ENCODE measurements at places on chromosomes 16 and 17.

DNA sequence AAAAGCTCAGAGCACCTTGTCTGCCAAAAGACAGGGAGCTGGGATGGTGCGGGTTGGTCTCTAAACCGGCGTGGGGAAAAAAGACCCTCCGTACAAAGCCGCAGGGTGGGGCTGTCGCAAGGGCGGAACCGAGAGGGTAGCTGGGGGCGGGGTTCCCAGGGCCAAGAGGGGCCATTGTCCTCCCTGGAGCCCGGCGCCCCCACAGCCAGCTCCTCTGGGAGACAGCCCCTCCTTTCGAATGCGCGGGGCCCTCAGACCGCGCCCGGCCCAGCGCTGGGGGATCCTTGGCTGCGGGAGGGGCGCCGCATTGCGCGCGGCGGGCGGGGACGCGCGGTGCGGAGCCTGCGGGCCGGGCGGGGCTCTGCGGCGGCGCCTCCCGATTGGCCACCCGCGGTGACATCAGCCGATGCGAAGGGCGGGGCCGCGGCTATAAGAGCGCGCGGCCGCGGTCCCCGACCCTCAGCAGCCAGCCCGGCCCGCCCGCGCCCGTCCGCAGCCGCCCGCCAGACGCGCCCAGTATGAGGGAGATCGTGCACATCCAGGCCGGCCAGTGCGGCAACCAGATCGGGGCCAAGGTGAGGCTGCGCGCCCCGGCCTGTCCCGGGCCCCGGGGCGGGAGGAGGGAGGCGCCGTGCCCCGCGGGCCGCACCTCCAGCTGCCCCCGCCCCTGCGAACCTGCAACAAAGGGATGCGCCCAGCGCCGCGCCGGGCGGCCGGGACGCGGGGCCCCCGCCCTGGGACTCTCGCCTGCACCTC is at the start of gene TUBB3:
TSS of gene TUBB3 (plus strand) at position 459 of the 756 bp plus-strand sequence. CDS start at position 519, 60 bp downstream.
- peak; percentile 63 for DNase-seq

GRCh38 chr17:49952912-49953497 is 16.0 kb upstream of the DLX4 start:
- DNase-seq = no peak

DNA sequence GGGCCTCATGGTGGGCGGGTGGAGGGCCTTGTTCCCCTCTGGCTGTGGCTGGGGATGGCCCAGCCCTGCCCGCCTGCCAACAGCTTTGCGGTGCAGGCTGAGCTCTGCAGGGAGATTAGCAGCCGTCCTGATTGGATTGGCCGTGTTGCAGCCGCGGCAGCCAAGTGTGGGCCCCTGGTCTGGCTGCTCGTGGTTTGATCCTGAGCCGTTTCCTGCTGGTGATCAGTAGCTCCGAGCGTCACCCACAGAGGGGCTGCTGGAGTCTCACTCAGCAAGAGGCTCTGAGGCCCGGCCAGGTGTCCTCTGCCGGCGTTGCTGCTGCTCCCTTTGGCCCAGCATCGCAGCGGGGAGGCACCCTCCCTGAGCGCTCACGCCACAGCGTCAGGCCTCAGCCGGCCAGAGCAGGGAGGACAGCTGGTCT is 32.5 kb downstream of the BAIAP2 start:
- no peak for DNase-seq

DNA sequence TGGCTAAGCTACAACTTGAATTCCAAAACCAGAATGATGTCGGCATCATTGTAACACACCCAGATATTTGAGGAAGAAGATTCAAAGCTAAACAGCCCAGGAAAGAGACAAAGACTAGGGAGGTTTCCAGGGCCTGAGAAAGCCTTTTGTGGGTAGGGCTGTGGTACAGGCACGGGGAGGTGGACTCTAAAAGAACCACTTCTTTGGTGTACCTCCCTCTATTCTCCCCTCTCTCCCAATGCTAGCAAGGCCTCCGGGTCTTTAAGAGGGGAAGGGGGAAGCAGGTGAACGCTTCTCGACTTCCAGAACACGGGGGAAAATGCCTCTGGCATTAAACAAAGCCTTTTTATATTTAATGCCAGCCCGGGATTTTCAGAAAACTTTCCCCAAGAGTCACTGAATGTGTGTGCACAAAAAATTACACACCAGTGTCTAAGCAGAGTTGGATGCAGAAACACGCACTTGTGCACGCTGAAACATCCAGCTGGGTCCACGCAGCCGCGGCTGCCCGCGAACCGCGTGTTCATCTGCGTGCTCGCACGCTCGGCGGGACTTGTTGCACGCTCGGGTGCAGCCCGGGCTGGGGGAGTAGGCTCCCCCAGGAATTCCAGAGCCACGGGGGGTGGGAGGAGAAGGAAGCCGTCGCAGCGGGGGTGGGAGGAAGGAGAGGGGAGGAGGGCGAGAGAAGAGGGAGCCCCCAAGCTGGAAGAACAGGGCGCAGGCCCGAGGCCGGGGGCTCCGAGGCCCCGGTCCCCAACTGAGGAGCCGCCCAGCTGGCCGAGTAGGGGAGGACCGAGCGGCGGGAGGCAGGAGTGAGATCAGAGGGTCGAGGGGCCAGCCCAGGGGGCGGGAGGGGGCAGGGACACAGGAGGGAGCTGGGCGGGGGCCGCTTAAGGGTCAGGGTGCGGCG is 20.1 kb upstream of the ZNF423 start:
- DNase-seq = no peak

- DNase-seq = no peak
These were observed 60.7 kb downstream of the PCTP start for GRCh38 chr17:55811536-55811935.

GRCh38 chr17:79007504-79008381 is 1.8 kb downstream of the CANT1 start:
- no peak for DNase-seq

DNA sequence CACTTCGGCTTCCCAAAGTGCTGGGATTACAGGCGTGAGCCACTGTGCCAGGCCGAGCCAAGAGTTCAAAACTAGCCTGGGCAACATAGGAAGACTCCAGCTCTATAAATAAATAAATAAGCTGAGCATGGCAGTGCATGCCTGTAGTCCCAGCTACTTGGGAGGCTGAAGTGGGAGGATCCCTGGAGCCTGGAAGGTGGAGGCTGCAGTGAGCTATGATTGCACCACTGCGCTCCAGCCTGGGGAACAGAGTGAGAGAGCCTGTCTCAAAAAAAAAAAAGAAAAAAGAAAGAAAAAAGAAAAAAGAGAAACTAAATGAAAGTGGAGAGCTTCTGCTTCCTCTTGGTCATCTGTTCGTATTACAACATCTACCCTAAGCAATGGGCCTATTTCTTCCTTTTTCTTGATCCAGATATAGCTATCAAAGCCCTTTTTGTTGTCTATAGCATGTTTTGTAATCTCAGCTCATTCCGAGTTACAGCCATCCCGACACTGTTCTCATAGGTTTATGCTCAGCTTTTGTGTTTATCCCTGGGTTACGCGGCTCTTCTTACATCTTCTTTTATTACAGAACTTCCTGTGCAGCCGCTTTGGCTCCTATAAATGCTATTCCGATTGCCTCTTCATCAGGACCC is 14.1 kb upstream of the MAPK3 start:
- no peak for DNase-seq

DNA sequence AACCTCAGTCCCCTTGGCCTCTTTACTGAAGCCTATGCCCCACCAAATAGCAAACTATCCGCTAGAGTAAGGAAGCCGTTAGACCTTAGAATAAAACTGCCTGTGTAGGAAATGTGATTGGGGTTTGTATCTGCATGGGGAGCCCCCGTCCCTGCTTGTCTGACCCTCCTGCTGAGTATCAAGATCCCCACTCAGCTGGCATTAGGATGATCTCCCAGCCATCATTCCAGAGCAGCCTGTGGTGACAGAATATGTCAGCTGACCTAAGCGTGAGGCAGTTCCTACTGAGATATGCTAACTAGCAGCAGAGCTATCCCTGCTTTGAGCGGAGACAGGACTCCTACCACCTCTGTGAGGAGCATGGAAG is 645 bp upstream of the GFOD2 start:
- peak; percentile 30 for DNase-seq

DNA sequence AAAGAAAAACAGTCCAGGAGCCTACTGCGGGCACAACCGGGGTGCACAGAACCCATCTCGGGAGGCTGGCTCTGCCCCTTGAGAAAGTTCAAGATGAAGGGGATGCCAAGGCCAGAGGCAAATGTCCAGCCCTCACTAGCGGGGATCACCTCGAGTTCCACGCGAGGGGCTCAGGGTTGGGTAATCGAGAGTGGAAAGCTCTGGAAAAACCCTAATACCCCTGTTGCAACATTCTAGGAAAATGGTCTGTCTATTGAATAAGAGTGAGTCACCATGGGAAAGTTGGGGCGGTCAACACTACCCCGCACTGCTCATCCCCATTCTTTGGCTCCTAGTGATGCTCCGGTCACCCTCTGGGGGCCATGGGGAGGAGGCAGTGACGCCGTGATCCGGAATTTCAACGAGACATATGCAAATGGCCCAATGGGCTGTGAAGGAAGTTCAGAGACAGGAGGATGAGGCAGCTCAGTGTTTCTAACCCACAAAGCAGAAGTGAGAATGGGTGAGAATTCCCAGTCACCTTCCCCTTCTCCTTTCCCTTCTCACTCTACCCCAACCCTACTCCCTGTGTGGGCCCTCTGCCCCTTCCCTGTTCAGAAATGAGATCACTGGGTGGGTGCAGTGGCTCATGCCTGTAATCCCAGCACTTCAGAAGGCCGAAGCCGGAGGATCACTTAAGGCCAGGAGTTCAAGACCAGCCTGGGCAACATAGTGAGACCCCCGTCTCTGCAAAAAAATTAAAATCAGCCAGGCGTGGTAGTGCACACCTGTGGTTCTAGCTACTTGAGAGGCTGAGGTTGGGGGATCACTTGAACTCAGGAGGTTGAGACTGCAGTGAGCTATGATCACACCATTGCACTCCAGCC is 22.4 kb downstream of the SOCS3 start:
- peak; percentile 83 for DNase-seq

- DNase-seq = no peak
These were observed 4.9 kb downstream of the BCL7C start for GRCh38 chr16:30888856-30889499.

- no peak for DNase-seq
These were observed 784.6 kb upstream of the EEF2KMT start for GRCh38 chr16:5882087-5882640.

GRCh38 chr16:69935278-69935711 is 15.8 kb upstream of the CLEC18A start:
- no peak for DNase-seq

DNA sequence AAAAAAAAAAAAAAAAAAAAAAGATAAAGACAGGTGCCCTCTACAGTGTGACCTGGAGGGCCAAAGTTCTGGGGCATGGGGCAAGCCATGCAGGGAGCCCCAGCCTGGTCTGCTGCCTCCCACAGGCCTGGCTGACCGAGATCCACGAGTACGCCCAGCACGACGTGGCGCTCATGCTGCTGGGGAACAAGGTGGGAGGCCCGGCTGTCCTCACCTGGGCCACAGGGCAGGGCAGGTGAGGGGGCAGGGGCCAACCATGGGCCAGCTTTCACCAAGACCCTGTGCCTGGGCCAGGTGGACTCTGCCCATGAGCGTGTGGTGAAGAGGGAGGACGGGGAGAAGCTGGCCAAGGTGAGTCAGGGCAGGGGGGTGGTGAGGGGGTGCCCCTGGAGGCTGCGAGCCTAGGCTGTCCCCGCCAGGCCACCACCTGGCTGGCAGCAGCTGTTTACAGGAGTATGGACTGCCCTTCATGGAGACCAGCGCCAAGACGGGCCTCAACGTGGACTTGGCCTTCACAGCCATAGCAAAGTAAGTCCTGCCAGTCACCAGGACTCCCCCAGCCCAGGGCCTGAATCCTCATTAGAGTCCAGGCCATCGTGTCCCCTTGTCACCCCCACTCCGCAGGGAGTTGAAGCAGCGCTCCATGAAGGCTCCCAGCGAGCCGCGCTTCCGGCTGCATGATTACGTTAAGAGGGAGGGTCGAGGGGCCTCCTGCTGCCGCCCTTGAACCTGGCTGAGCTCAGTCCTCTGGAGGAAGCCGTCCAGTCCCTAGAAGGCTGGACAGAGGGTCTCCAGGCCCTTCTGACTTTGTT is 2.7 kb upstream of the TRAF7 start:
- DNase-seq = peak; percentile 69

GRCh38 chr17:47789611-47790561 is 31.7 kb downstream of the OSBPL7 start:
- peak; percentile 27 for DNase-seq

- DNase-seq = peak; percentile 93
These were observed 106.8 kb downstream of the ZNF778 start for GRCh38 chr16:89324056-89325010.

DNA sequence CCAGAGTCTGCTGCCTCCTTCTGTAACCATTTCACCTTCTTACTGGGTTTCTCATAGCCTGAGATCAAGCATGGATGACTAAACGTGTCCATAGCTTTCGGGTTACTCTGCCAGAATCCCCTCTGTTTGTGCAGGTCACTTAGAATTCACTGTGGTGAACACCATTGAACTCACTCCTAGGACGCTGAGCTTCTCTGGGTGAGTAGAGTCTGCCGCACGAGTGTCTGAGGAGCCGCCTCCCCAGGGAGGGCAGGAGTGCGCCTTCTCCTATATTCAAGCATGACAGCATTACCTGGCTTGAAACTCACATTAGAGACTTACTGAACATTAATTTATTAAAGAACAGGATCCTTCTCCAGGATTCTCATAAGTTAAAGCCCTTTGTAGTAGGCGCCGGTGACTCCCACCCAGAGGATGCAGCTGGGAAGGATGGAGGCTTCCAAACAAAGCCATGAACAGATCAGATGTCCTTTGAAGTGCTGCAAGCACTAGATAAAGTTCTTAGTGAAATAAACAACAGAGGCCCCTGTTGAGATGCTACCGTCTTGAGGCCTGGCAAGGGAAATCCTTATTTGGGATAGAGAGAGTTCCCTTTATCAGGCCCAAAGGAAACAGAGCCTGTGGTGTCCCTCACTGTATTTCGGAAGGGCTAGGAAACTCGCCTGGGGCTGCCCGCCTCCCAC is 144.6 kb upstream of the PLCG2 start:
- DNase-seq = no peak

- no peak for DNase-seq
These were observed 26.0 kb downstream of the ACSF3 start for GRCh38 chr16:89119661-89120141.

DNA sequence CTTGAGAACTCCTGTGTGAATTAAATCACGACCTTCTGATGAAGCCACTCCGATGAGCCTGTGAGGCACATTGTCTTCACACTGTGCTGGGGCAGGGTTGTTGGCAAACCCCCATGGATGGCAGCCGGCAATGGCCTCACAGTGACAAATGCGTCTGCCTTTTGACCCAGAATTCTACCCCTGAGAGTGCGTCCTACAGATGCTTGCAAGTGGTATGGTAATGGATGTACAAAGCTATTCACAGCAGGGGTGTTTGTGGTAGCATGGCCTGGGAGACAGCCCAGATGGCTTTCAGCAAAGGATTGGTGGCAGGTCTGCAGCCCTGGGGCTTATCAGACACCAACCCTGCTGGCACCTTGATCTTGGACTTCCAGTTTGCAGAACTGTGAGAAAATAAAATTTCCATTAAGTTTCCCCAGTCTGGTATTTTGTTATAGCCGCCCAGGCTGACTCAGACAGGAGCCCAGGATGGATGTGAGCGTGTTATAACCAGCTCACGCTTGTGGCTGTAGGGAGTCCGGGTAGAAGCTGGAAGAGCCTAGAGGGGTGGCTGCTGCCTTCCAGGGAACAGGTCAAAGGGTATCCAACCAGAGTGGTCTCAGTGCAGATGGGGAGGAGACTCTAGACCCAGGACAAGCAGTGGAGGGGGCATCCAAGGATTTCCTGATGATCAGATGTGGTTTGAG is 10.1 kb downstream of the AFMID start:
- no peak for DNase-seq
